ENCODE measurements at places on chromosomes 3 and 15. TPM values are rescaled to one million over a fixed set of nuclear protein-coding genes. Genes with fewer than 3 reads are reported as not detected.

Gene ACVR2B
- 101 TPM for total RNA-seq

Gene TAMM41
- 20.7 TPM for total RNA-seq

Gene SAMD7
- not detected for total RNA-seq

Gene ECE2
- 0.11 TPM for total RNA-seq
